ENCODE measurements at places on chromosomes 4 and X.

DNA sequence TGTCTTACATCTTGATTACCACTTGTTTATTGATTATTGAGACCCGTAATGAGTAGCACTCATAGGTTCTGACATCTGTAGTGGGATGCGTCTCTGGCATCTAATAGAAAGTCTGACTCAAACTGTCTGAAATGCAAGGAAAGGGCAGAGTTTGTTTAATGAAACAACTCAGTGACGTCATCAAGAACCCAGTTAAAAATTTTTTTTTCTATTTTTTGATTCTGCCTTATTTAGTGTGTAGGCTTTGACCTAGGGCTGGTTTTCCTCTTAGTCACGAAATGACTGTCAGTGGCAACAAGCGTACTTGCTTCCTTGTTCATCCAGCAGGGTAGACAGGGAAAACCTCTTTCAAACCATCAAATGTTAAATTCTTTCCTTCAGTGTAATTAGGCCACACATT lies 3.1 kb upstream of the CDKL5 start:
- no peak for DNase-seq

- no peak for DNase-seq
Observed at GRCh38 chr4:170336238-170336775, 246.6 kb upstream of the AADAT start.

DNA sequence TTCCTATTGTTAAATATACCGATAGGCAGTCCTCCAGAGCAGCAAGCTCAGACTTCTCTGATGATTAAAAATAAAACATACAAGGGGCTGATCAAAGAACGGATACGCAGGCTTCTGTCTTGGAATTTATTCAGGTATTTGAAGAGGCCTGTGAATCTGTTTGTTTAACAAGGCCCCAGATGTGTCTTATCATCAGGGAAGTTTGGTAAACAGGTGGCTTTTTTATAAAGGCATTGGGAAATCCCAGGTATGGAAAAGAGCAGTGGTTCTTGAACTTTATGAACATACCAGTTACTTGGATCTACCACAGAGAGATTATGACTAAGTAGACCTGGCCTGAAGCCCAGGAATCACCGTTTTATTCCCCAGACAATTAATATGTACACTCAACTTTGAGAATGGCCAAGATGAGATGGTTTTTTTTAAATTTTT lies 47.9 kb downstream of the SOWAHB start:
- no peak for DNase-seq

- DNase-seq = no peak
Observed at GRCh38 chr4:42306221-42307109, 90.8 kb upstream of the SHISA3 start.

DNA sequence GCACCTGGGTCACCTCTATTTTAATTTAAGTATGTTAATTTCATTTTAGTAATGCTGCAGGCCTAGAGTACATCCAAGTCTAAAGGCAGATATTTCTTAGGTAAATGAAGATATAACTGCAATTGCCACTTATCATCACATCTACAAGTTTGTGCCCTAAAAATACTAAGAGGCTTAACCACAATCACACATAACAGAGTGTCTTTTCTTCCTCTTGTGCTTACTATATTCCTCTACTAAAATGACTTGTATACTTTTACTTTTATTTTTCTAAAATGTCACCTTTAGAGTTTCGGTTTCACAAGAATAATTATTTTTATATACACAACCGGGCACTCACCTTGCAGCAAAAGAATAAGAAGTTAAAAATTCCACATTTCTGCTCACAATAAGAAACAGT lies 77.9 kb downstream of the EFHC2 start:
- no peak for DNase-seq

GRCh38 chr4:145503486-145504072 lies 21.9 kb downstream of the SMAD1 start:
- no peak for DNase-seq

DNA sequence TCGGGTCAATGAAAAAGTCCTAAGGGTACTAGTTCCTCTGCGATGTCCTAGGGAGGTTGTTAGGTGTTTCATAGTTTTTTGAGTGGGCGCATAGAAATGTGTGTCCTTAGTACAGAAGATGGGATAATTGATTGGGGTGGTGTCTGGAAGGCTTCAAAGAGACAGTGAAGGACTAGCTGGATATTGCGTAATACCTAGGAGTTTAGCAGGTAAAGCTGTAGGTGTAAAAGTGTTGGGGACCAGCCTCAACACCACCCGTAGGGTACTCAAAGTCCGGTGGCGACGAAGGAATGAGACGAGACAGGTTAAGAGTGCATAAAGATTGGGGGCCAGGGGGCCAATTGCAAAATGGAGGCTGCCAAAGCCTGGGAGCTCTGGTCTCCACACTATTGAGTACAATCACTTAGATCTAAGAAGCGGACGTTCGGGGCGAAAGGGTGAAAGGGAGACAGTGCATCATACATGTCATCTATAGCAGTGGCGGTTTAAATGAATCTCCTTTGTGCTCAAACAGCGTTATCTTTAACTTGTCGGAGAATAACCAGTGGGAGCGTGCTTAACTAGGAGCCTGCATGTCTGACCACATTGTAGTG lies 1.0 kb downstream of the TRMT44 start:
- no peak for DNase-seq

- no peak for DNase-seq
Observed at GRCh38 chrX:14028473-14028872, 1.2 kb downstream of the GEMIN8 start.

- DNase-seq = no peak
Observed at GRCh38 chrX:9440116-9440844, 24.6 kb upstream of the TBL1X start.

GRCh38 chrX:41482154-41482850 lies 35.2 kb downstream of the NYX start:
- no peak for DNase-seq

- no peak for DNase-seq
Observed at GRCh38 chr4:6424425-6424824, 48.0 kb downstream of the PPP2R2C start.

- no peak for DNase-seq
Observed at GRCh38 chrX:20971250-20971649, 403.0 kb upstream of the CNKSR2 start.

- no peak for DNase-seq
Observed at GRCh38 chr4:150130933-150131332, 52.7 kb downstream of the DCLK2 start.

DNA sequence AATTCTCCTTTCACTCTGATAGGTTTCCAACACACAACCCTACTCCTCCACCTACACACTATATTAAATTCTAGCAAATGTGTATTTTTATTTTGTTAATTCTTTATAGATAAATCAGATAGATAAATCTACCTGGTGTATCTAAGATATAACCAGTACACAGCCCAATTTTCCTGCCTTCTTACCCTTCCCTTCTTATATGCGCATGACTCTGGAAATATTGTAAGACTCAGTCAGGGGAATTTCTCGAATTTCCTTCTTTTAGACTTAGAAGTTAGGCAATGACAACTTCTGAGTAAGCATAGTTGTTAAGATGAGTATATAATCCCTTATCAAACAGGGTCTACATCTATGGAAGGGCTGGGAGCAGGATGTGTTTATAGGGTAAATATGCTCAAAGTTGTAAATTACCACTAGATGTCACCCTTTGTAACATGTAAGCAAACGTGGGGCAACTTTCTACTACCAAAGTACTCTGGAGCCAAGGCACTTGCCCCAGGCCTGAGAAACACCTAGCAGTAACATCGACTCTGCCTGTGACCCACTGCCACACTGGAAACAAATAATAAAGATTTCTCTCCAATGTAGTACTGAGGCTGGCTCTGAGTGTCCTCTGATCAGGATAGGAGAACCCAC lies 444.7 kb downstream of the IQCM start:
- DNase-seq = peak; percentile 2

- DNase-seq = no peak
Observed at GRCh38 chr4:92658318-92658717, 354.6 kb downstream of the GRID2 start.

GRCh38 chr4:93764639-93765246 lies 63.8 kb upstream of the ATOH1 start:
- DNase-seq = peak; percentile 30

DNA sequence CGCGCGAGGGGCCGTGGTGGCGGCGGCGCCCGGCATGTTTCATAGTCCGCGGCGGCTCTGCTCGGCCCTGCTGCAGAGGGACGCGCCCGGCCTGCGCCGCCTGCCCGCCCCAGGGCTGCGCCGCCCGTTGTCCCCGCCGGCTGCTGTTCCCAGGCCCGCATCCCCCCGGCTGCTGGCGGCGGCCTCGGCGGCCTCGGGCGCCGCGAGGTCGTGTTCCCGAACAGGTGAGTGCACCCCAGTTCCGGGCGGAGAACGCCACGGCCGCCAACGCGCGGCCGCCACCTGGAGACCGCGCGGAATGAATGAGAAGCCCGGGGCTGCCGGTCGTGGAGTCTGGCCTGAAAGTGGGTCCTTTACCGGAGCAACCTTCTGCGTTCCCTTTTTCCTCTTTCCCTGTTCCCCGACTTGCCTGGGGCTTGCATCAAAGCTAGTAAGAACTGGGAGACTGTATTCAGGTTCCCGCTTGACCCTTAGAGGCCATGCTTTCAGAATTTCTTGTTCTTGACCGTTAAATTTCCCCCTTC lies 429 bp downstream of the NOCT start:
- DNase-seq = peak; percentile 29

DNA sequence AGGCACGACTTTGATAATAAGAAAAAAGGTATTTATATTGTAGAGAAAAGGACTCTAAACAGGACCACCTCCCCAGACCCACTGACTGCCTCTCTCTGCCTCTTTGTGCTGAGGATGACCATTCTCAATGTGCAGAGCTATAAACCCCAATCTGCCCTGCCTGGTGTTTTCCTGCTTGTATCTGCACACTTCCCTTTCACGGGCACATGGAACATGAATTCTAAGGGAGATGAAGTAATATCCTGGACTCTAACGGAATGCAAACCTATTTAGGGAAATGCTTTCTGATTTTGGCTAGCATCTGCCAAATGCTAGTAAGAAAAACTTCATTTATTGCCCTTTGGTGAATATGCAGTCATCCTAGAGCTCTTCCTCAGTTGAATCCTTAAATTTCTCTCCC lies 2.4 kb downstream of the DIPK2B start:
- DNase-seq = no peak

GRCh38 chr4:76670631-76671030 lies 227.3 kb downstream of the SOWAHB start:
- DNase-seq = no peak

GRCh38 chr4:48968814-48969213 lies 17.3 kb upstream of the CWH43 start:
- no peak for DNase-seq

- no peak for DNase-seq
Observed at GRCh38 chrX:97867266-97867665, 983.6 kb downstream of the RPA4 start.

DNA sequence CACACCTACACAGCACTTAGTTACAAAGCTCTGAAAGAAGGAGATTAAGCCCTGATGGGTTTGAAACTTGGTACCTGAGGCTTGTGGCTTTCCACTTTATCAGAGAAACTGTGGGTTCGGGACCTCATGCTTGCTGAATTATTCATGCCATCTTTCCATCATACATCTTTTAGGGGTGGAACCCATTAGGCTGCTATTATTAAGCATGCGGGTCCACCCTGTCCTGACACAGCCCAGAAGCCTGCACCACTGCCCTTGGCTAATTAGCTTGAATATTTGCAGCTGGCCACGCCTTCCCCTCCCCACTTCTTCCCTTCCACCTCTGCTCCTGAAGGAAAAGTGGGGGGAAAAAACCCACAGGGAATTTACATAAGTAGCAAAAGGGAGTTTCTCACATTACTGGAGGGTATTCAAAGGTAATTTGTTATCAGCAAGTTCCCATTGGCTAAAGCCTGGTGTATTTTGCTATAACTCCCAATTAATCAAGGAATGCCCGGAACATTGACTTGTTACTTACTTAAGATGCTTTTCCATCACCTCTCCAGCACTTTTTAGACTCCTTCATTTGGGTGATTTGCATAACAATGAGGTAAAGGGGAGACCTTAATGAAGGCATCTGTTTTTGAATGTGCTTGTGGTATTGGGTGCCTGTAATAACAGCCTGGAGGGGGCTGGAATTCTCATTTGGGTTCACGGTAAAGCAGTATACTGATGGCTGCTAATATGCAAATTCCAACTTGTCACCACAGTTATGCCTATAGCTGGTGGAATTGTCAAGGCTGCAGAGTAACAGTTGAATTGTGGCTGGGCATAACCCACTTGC lies 231.7 kb upstream of the GATB start:
- no peak for DNase-seq

GRCh38 chr4:87270144-87270543 lies 49.7 kb upstream of the KLHL8 start:
- peak; percentile 27 for DNase-seq

DNA sequence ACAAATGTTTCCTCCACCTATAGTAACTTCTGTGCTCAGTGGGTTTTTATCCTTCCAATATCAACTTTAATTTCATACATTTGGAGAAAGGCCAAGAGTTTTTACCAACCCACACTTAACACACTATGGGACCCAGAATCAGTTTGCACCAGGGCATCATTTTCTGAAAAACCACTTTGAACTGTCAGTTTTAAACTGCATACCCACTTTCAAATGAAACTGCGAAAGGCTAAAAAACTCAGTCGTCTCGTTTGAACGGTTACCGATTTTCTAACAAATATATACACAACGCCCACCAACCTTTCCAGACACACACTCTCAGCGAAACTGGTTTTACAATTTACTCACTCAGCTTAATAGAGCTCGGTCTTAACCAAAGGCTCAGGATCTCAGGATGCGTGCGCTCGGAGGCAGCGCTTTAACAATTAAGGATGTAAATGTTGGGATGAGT lies 376 bp downstream of the ABCG2 start:
- no peak for DNase-seq

DNA sequence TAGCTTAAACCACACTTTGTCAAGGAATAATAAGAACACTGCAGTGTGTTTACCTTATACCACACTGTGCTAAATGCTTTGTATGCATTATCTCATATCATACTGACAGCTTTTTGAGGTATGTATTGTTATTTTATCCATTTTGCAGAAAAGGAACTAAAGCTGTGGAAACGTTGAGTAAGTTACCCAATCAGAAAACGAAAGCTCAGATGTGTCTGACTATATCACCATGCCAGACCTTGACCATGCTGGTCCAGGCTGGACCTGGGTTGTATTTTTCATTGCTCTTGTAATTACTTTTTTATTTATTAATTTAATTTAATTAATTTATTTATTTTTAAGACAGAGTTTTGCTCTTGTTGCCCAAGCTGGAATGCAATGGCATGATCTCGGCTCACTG lies 2.1 kb downstream of the HSD17B11 start:
- no peak for DNase-seq

- no peak for DNase-seq
Observed at GRCh38 chr4:110795971-110796370, 173.1 kb upstream of the PITX2 start.

- no peak for DNase-seq
Observed at GRCh38 chr4:5930456-5930855, 37.6 kb upstream of the CRMP1 start.

- DNase-seq = no peak
Observed at GRCh38 chr4:48331577-48332330, 9.6 kb upstream of the SLAIN2 start.

DNA sequence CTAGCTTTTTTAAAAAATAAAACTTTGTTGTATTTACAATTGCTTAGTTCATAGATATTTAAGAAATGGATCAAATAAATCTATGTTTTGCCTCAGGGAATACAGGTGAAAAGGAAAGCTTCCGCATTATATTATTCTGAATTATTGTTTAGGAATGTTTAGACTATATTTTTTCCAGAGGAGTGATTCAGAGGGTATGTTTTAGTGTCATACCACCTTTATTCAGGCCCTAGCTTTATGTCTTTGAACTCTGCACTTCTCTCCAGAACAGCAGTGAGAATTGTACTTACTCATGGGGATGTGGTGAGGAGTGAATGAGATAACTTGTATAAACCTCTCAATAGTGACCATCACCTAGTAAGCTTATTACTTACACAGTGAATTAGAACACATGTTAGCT lies 14.0 kb downstream of the SLIT2 start:
- no peak for DNase-seq

- no peak for DNase-seq
Observed at GRCh38 chr4:84482564-84483563, 16.2 kb downstream of the NKX6-1 start.
